ENCODE measurements at places on chromosomes 16 and 17.

GRCh38 chr17:4576729-4577322, 7.5 kb upstream of the SMTNL2 start:
- no peak for DNase-seq

GRCh38 chr17:279776-280175, 72.8 kb downstream of the RPH3AL start:
- DNase-seq: no peak

DNA sequence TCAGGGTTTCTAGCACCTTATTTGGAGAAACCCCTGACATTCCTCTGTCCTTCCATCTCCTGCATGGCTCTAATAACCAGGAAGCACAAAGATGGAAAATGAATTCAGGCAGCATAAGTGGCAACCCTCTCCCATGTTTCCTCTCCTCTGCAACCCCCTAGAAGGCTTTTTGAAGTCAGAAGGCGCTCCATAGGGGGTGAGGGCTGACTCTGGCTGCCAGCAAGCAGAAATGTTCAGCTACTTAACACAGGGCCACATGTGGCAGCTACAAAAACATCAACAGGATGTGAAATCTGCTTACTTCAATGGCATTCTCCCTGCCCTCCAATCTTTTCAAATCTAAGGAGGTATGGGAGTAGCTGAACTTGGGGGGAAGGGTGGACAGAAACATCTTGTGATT, 55.2 kb upstream of the IRX5 start:
- DNase-seq: no peak

DNA sequence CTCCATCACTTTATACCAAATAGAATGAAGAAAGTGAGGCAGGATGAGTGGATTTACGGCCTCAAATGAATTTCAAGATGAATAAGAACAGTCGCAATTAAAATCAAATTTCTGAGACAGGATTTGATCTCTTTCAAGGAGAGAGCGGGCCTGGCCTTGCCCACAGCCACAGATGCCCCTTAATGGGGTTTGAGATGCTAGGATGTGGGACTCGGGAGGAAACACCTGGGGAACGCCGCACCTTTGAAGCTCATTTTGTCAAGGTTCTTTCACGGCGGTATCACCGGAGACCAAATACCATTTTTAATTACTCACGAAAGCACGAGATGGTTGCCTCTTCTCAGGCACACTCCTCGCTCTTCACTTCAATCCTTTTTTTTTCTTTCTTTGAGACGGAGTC, 178.1 kb upstream of the SDK2 start:
- no peak for DNase-seq

- DNase-seq: no peak
These were observed 389.0 kb downstream of the MAF start for GRCh38 chr16:79211586-79211985.

GRCh38 chr16:28212532-28212873, 738 bp upstream of the XPO6 start:
- DNase-seq: no peak

GRCh38 chr17:43406676-43407645, 8.2 kb downstream of the ARL4D start:
- no peak for DNase-seq

- DNase-seq: no peak
These were observed 50.0 kb downstream of the CBFA2T3 start for GRCh38 chr16:88927010-88927409.

- no peak for DNase-seq
These were observed 43.5 kb upstream of the FOXF1 start for GRCh38 chr16:86466696-86467406.

- no peak for DNase-seq
These were observed 40.7 kb upstream of the MAP3K14 start for GRCh38 chr17:45357364-45357997.

GRCh38 chr16:57941016-57941664, 29.8 kb downstream of the CNGB1 start:
- DNase-seq: no peak

- no peak for DNase-seq
These were observed 88.7 kb downstream of the GRIN2A start for GRCh38 chr16:10093576-10093975.

GRCh38 chr17:71055128-71055527, 885.8 kb downstream of the KCNJ2 start:
- no peak for DNase-seq

DNA sequence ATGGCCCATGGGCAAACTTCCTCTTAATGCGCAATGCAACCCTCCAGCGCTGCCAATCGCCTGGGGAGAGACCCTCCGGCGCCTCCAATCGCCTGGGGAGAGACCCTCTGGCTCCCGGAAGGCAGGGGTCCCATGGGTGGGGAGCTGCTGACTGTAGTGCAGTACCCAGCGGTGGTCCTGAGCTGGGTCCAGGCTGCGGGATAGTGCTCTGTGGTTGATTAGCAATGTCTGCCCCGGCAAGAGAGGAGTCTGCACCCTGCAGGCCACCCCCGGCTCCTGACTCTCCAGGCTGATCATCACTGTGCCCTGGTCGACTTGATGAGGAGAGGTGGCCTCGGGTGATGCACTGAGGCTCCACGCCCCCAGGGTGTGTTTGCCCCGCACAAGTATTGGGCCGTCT, 44.6 kb upstream of the ZNF469 start:
- no peak for DNase-seq

GRCh38 chr17:34499576-34499975, 79.8 kb upstream of the TMEM132E start:
- DNase-seq: no peak

- DNase-seq: no peak
These were observed 15.3 kb upstream of the ABCC11 start for GRCh38 chr16:48262631-48263030.

GRCh38 chr17:9140550-9141424, 119.5 kb downstream of the NTN1 start:
- DNase-seq: no peak

- no peak for DNase-seq
These were observed 49.9 kb downstream of the FBXL20 start for GRCh38 chr17:39351508-39351907.

- DNase-seq: no peak
These were observed 2.4 kb downstream of the CCL13 start for GRCh38 chr17:34358631-34359030.

- no peak for DNase-seq
These were observed 13.6 kb downstream of the ATPAF2 start for GRCh38 chr17:18025241-18025944.

DNA sequence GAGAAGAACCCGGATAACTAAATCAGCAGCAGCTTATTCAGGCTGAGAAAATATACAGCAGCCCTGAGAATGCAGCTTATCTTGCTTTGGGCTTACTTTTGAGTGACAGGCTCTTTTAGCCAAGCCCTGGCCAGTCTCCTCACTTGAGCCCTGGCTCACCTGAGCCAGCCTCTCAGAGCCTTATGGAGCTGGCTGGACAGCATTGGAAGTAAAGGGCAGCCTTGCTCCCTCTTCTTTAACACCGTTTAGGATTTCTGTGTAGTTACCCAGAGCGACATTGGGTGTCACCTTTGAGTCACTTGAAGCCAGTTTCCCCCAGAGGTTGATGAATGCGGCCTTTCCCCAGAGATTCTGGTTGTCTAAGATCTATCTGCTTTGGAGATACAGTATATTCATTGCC, 7.7 kb upstream of the NPIPB2 start:
- no peak for DNase-seq

DNA sequence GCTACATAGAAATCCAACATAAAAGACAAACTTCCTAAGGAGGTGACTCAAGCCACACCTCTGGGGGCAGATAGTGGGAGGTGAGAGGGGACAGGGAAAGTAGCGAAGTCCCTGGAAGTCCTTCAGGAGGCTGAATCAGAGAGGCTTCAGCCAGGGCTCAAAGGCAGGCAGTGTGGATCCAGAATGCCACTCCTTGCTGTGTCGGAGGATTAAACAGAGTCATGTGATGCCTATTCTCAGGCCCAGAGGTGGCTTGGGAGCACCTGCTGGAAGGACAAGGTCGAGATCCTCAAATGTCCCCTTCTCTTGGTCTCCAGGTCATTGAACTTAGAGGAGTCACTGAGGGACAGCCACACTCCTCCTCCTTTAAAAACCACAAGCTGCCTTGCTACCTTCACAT, 391.1 kb downstream of the SOX9 start:
- no peak for DNase-seq

GRCh38 chr17:78486946-78487680, 90.1 kb downstream of the DNAH17 start:
- DNase-seq: no peak

GRCh38 chr17:27496437-27496943, 40.2 kb downstream of the KSR1 start:
- DNase-seq: no peak

DNA sequence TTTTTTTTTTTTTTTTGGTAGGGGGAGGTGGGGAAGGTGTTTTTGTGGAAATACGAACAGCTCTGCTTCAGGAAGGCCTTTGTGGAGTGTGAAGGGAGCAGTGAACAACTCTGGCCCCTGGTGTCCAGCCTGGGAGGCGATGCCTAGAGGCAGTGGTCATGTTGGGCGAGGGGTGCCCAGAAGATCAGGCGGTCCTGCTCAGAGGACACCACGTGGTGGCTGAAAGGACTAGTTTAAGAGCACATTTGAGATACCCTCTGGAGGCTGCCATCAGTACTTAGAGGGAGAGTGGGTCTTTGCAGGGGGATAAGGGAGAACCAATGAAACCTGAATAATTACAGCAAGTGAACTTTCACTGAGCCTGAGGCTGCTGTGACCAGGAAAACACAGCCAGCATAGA, 40.1 kb upstream of the RHOT1 start:
- no peak for DNase-seq

Data from activated effector memory CD4-positive, alpha-beta T cell treated with Interleukin-2 at 50 U/mL for 16 hours (primary cell).